ENCODE measurements at places on chromosomes 11 and 22.

GRCh38 chr11:70027451-70027850, 50.7 kb upstream of the ANO1 start:
- DNase-seq: no peak

DNA sequence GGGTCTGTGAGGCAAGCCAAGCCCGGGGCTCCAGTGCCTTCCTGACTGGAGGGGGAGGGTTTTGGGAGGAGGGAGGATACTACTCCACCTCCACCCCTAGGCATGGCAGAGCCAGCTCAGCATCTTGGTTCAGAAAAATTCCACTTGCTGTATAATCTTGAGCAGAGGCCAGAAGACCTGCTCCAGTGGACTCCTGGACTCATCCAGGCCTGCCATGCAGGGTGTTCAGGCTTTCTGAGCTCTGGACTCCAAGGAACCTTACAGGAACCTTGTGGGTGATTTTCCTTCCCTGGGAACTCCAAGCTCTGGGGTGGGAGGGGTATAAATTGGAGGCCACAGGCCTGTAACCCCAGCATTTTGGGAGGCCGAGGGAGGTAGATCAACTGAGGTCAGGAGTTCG, 9.4 kb downstream of the CSDC2 start:
- DNase-seq: no peak

DNA sequence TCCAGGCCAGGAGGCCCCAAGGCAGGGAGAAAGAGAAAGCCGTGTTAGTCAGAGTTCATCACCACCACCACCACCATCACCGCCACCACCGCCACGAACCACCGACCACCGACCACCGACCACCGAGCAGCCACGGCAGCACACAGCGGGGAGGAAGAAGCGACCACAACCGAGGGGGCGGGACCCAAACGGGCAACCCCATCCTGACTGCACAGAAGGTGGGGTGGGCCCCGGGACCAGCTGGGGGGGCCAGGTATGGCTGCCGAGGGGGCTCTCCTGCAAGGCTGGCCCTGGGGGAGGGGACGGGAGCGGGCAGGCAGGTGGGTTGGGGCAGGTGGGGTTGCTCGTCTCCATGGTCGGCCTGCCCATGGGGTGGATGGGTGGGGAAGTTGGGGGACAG, 34.2 kb downstream of the SYT7 start:
- DNase-seq: no peak

DNA sequence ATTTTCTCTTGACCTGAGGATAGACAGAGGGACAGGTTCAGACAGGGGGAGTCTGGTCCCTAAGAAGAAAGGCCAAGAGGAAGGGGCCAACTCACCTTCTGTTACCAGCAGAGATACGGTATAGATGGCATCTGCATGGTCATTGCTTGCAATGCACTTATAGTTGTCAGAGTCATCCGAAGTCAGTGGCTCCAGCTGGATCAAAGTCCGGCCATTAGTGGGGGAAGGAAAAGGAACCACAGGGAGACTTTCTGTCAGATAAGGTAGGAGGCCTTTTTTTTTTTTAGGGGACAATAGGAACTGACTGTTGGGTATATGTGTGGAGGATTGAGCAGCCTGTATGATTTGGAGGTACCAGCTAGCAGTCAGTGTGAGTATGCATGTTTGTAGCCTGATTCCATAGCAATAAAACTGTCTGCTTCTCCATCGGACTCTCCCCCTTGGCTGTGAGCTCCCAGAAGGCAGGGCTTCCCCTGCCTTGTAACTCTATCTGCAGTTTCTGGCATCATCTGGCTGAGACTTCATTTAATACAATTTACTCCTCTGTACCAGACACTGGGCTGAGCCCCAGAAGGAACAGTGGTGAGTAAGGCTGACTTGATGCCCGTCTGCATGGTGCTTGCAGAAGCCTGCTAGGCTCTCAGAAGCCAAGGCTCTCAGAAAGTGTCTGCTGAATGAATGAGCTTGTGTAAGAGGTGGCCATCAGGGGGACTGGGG, 5.7 kb downstream of the IGSF22 start:
- peak; percentile 15 for DNase-seq

GRCh38 chr22:22818861-22819855, 68.5 kb upstream of the IGLL5 start:
- no peak for DNase-seq

GRCh38 chr11:19288256-19288655, 47.5 kb upstream of the E2F8 start:
- no peak for DNase-seq

- DNase-seq: no peak
Observed at GRCh38 chr11:73372375-73372993, 3.7 kb upstream of the RELT start.

DNA sequence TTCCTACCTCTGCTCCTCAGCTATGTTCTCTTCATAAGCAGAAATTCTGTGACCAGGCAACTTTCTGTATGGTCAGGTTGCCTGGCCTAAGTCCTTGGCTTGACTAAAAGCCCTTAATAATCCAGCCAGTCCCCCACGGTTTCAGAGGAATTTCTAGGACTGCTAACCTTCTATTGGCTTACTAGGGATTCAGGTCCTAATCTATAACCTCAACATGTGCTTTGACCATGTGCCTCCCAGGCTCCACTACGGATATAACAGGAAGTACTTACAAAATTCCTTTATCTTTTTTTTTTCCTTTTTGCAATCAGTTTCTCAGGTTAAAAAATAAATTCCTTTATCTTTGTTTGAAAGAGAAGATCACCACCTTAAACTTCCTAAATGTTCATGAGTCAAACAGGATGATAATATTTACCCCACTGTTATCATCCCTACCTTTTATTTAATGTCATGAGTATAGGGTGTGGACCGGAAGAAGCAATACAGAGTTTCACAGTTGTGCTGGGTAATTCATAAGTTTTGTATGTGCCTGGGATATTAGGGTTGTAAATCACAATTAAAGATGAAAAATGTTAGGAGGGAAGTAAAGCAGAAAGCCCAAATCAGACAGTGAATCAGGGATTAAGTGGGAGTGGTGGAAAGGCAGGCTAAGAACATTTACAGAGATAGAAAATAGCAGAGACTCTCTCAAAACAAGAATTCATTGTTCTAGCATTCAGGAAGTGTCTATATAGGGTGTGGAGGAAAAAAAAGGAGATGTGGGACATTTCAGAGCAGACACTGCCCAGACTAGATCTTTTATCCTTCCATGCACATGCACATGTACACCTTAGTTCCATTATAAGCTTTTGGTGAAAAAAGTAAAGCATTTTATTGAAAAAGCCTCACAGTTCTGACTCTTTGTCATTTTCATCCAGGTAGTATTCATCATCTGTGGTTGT, 10.7 kb upstream of the POGLUT3 start:
- no peak for DNase-seq

DNA sequence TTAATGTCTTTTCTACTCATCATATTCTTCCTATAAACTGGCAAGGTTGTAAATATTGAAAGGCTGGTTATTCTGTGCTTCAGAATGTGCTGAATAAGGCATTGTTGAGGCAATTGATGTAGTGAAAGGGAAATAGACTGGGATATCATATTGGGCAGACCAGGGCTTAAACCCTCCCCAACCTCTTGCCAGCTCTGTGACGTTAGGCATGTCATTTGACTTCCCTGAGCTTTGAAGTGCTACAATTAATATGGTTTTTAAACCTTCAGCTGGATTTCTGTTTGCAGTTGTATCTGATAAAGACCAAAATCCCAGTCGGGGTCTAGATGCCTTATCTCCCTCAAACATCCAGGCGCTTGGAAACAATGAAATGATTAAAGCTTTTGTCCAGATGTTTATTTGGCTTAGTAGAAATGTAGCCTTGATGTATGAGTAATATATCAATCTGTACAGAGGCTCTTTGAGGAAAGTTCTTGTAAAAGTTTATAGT, 208.1 kb downstream of the DBX1 start:
- no peak for DNase-seq

DNA sequence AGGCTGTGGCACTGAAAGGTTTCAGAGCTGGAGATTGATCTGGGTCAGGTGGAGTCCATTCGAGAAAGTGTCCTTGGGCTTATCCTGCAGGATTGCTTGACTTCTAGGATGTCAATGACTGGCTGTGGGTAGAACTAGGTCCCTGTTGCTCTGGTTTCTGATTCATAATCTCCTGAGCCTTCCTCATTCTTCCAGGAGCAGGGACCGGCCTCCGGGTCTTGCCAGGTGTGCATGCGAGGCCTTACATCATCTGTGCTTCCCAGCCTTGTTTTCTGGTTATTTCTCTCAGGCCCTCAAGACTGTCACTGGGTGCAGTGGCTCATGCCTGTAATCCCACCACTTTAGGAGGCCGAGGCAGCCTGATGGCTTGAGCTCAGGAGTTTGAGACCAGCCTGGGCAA, 33.3 kb upstream of the SORL1-AS1 start:
- DNase-seq: no peak

DNA sequence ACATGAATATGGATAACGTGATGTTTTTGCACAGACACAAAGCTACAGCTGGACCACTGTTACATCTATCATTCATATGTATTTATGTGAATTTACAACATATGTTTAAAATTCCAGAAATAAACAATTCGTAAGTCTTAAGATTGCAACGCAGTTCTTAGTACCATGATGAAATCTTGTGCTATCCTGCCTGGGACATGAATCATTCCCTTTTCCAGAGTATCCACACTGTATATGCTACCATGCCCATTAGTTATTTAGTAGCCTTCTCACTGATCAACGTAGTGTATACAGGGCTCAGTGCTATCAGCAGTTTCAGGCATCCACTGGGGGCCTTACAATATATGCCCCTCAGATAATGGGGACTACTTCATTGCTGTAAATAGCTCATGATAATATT, 4.3 kb downstream of the ATL3 start:
- no peak for DNase-seq

- peak; percentile 75 for DNase-seq
Observed at GRCh38 chr11:45145379-45146071, 914 bp upstream of the PRDM11 start.

DNA sequence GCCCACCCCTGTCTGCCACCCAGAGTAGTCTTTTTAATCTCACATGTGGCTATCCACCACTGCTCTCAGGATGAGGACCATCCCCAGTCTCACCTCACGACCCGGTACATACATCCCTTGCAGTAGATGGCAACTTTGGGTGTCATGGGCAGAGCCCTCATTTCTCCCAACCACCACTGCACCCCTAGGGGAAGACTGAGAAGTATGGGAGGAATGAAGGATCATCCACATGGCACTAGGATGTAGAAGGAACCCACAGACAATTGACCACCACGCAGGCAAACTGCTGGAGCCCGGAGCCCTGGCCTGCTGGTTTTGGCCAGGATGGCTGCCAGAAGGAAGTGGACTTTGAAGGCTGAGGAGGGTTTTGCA, 1.9 kb upstream of the SCARF2 start:
- DNase-seq: no peak

All from brain (organoid and tissue), 16 donors.